Chondrocyte (in vitro differentiated cells): ENCODE measurements at places on chromosomes 5 and 9. TPM values are rescaled to one million over a fixed set of nuclear protein-coding genes. Genes with fewer than 3 reads are reported as not detected.

LECT2 gene
- total RNA-seq: not detected in 3 replicates

TAF11L4 gene
- total RNA-seq: not detected in 3 replicates

MRRF gene
- 18.3 to 25.4 TPM (median 21.7 TPM) in 3 replicates for total RNA-seq

GCNT4 gene
- 0.65 to 2.6 TPM (median 2.6 TPM) in 3 replicates for total RNA-seq

NME5 gene
- total RNA-seq: 1.7 to 5.0 TPM (median 2.0 TPM) in 3 replicates

ENTPD2 gene
- total RNA-seq: 0.15 TPM in 1 of 3 replicates, not detected in the others

RNF183 gene
- total RNA-seq: not detected in 3 replicates

FOXD4L4 gene
- total RNA-seq: not detected in 3 replicates

AGXT2 gene
- total RNA-seq: not detected in 3 replicates

DNA sequence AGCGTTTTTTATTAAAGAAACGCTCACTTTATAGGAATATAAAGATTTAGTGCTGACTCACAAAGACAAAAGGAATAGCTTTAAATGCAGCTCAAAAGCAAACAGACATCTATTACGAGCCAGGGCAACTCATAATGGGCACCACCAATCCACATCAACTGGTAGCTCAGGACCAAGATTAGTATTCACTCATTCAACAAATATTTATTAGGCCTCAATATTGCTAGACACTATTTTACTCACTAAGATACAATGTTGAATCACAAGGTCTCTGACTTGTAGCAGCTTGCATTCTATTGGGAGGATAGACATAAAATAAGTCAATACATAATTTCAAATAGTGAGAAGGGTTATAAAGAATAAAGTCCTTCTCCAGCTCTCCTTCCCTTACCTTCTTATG is 8.0 kb upstream of the MAN2A1 start:
- no peak for DNase-seq

- no peak for DNase-seq
Measured at GRCh38 chr5:7348168-7348854, 47.6 kb upstream of the ADCY2 start.

DNA sequence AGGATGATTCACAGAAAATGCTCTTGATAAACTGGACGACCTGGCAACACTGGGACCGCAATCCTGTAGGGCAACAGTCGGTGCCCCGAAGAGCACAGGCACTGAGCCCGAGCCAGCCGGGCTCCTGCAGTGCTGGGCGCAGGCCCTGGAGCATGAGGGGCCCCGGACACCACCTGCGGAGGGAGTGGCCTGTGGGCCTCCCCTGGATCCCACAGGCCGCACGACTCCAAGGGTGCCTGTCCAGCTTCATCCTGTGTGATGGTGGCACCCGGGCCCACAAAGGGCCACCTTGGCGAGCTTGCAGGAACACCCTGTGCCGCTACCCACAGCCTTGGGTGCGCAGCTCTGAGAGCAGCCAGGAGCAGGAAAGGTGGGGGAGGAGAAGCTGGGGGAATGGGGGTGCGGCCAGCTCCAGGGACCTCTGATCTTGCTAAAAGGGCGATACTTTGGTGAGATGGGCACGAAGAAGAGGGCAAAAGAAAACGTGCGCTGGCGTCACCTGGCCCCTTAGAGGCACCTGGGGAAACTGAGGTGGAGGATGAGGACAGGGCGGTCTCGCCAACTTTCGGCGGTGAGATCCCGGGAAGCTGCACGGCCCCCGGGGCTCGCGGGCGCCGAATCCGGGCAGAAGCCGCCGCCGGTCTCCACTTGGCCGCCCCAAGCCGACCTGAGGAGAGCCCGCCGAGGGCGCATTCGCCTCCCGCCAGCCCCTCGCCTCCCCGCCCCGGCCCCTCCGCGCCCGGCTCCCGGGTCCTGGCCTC is 722 bp downstream of the TBC1D9B start:
- DNase-seq: peak; percentile 77

DNA sequence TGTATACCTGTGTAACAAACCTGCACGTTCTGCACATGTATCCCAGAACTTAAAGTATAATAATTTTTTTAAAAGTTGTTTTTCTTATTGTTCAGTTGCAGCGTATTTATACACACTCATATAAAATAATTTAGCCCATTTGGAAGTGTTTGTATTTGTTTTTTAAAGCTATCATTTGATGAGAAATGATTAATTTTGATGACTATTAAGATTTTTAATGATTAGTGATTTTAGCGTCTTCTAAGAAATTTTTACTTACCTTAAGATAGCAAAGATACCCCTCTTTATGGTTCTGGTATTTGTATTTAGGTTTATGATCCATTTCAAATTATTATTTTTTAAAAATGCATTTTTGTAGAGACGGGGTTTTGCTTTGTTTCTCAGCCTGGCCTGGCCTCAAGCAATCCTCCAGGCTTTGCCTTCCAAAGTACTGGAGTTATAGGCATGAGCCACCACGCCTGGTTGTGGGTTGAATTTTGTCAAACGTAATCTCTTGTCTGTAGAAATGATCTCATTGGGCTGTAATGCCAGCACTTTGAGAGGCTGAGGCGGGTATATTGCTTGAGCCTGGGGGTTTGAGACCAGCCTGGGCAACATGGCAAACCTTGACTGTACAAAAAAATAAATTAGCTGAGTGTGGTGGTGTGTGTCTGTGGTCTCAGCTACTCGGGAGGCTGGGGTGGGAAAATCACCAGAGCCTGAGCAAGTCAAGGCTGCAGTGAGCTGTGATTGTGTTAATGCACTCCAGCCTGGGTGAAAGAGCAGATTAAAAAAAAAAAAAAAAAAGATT is 26.9 kb downstream of the CSNK1G3 start:
- DNase-seq: no peak

DNA sequence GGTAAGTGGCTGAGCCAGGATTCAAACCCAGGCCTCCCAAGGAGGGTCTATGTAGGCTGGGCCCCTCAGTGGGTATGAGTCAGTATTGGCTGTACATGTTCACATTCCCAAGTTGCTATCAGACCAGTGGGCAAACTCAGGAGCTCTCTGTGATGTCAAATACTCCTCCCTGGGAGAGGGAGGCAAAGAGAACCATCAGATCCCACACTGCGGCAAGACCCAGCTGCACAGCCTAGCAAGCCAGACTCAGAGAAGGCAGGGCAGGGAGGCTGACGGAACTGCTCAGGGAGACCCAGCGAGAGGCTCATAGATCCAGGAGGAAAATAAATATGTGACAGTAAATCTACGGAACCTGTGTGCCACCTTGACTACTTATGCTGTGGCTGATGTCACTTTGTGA is 42.6 kb upstream of the SAP30L start:
- DNase-seq: no peak

GRCh38 chr5:91119981-91120850 is 262.9 kb downstream of the ARRDC3 start:
- DNase-seq: no peak

DNA sequence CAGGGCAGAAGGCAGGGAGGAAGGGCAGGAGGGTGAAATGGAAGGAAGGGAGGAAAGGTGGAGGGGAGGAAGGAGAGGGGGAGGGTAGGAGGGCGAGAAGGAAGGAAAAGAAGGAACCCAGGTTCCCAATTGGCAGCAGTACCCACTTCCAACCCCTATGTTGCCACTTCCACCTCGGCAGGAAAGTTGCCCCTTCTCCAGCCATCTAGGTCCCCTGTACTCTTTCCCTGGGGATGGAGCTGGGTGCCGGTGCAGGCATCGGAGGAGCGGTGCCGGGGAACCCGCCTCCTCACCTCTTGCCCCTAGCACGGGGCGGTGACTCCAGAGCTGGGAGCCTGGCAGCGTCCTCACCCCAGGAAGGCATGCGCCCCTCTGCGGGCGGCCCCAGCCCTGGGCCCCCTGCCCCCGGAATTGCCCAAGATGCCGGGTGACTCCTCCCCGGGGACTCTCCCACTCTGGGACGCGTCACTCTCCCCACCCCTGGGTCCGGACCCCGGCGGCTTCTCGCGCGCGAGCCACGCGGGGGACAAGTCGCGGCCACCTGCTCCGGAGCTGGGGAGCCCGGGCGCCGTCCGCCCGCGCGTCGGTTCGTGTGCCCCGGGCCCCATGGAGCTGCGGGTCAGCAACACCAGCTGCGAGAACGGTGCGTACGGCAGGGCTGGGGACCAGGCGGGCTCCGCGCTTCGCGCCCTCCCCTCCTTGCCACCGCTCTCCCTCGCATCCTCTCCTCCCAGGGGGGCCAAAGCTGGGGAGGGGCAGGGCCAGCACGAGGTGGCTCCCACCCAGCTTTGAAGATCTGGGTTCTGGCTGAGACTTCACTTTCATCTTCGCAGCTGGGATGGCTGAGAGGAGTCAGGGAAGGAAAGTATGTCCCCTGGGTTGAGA is at the start of gene NIPAL4:
Gene NIPAL4 (plus strand): TSS at position 499 of the 885 bp plus-strand sequence. CDS start 108 bp downstream, at position 607.
- DNase-seq: no peak

- no peak for DNase-seq
Measured at GRCh38 chr9:96125624-96126023, 176.4 kb downstream of the HSD17B3 start.

DNA sequence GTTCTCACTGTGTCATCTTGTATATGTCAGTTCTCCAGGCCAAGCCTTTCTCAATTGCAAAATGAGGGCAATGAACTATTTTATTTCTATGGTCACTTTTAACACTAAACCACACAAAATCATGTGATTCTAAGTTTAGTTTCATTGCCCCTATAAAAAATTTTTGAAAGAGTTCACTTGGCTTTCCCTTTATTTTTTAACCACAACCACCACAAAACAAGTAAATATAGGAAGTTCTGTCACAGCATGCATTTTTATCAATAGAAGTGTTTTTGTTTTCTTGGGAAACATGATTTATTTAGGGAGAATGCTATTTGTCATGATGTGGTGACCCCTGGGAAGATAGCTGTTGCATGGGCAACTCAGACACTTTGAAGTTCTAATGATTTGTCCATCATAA is 169.1 kb downstream of the CSNK1G3 start:
- no peak for DNase-seq

DNA sequence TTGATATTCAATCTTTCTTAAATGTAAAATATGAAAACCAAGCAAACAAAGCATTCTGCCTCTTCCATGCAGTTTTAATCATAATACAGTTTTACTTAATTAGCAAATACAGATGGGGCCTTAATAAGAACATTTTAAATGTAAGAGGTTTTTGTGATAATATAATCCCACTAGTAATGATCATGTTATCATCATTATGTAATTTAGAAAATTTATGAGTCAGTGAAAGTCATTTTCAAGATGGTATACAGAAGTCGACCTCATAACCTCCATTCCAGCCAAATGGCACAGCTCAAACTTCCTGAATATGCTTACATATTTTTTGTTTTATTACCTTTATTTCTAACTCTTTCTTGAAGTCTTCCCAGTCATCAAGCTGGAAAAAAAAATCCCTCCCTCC is 102.2 kb upstream of the GNA14 start:
- no peak for DNase-seq

DNA sequence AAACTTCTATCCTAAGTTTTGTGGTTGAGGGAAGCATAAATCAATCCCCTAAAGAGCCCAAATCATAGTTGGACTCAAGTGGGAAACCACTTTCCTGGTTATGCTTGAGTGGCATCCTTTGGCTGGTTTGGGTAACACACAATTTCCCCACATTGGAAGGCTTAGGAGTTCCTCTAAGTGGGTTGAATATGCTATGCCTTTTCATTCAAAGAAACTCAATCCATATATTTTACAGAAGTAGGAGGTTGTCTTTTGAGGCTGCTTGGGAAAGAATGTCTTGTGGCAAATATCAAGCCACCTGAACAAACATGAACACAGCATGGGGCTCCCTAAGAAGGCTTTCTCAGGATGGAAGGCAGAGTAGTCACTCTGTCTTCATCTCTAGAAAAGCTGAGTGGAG is 121.1 kb downstream of the SPATA31D1 start:
- DNase-seq: no peak

DNA sequence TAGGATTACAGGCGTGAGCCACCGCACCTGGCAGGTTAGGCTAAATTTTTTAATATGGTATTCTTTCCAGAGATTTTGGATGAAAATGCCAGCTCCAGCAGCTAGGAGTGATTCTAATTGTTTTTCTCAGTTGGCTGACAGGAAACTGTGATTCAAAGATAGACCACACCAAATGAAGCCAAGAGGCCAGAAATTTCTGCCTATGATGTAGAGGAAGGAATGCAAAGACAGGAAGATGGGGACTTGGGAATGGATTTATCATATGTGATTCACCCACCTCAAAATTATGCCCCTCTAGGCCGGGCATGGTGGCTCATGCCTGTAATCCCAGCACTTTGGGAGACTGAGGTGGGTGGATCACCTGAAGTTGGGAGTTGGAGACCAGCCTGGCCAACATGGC is 53.3 kb downstream of the UGCG start:
- no peak for DNase-seq

GRCh38 chr5:127615916-127616315 is 33.0 kb upstream of the CTXN3 start:
- DNase-seq: no peak

- no peak for DNase-seq
Measured at GRCh38 chr9:15192856-15193255, 114.2 kb downstream of the TTC39B start.

DNA sequence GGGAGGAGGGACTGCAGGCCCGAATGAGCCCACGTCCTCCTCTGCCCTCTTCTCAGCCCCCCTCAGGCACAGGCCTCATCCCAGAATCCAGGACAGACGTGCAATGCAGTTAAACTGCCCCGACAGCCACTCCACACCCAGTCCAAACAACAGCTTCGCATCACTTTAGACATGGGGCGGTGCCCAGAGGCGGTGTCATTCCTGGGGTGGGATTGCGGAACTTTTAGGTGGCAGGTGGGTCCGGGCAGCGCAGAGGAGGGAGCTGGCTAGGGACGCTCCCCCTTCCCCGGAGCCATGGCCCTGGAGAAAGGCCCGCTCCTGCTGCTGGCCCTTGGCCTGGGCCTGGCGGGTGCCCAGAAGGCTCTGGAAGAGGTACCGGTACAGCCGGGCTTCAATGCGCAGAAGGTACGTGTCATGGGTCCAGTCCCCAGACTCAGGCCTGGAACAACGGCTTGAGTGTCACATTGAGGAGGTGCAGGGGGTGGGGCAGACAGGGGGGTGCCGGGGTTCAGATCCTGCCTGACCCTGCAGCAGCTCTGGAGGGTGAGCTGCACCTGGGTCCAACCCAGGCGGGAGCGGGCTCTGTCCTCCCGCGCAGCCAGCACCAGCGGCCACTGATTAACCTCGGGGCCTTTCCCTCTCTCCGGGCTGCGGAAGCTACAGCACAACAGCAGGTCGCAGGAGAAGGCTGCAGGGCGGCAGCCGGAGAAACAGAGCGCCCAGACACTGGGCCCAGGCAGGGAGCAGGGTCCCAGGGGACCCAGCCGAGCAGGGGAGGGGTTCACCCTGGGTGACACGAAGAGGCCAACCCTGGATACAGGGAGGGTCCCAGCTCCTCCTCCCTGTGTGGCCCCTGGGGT is 25.2 kb downstream of the GLT6D1 start:
- DNase-seq: peak; percentile 89

- no peak for DNase-seq
Measured at GRCh38 chr5:140806834-140807775, at the start of gene PCDHA4. Gene PCDHA4, plus strand, starts transcription at chr5:140807068.

DNA sequence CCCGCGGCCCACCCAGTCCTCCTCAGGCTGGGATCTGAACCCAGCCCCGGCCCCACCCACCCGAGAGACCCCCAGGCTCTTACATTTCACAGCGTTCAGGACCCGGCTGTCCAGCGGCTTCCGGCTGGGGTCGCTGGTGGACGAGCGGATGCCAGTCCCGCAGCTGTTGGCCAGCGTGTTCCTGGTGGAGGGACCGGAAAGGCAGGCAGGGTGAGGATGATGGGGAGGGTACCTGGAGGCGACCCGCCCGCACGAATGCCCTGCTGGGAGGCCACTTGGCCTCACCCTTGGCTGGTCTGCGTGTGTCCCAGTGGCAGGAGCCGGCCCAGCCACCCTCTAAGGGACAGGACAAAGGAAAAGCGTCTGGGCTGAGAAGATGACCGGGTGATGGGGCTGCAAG is 51.9 kb upstream of the UBAC1 start:
- DNase-seq: peak; percentile 73

GRCh38 chr5:95798048-95798447 is 24.5 kb downstream of the GLRX start:
- no peak for DNase-seq

- no peak for DNase-seq
Measured at GRCh38 chr5:172868436-172868923, 34.4 kb downstream of the ERGIC1 start.
